ENCODE measurements at places on chromosomes 7 and 10.
A peak's percentile ranks its signal among the peaks of the same experiment; 100 is the strongest.

DNA sequence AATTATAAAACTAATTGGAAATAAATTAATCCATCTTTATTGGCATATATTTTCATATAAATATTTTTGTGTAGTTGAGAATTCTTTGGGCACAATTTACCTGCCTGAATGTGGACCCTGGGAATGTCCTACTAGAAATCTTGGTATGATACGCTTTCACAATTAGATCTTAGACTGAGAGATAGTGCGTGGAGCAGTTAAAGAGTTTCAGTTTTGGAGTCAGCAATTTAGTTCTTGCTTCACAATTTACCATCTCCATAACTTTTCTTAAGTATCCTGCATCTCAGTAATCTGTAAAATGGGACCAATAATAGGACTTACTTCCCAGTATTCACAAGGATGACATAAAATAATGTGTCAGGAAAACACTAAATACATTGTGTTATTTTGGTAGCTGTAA lies 2.0 kb downstream of the MTPN start:
- DNase-seq, result no peak

GRCh38 chr10:43093423-43094076 lies 16.7 kb downstream of the RET start:
- DNase-seq, result no peak

GRCh38 chr10:28411648-28412047 lies 108.8 kb upstream of the MPP7 start:
- no peak for DNase-seq

GRCh38 chr7:3892157-3892556 lies 591.1 kb downstream of the SDK1 start:
- no peak for DNase-seq

DNA sequence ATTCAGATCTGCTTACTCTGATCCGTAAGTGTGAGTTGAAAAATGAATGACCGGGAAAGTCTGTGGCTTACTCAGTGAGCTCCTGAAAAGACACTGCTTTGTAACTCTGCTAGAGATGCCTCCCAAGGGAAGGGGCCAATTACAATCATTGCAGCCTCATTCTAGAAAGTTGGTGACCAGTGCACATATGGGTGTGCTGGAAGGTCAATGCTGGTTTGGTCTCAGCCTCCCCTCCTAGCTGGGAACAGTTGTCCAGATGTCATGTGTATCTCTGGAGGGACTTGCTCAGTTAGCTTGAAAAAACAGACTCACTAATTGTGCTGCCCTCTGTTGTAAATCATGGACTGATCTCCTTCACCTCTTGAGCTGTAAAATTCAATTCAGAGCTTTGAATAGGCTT lies 405.0 kb downstream of the ADRA2A start:
- DNase-seq, result no peak

DNA sequence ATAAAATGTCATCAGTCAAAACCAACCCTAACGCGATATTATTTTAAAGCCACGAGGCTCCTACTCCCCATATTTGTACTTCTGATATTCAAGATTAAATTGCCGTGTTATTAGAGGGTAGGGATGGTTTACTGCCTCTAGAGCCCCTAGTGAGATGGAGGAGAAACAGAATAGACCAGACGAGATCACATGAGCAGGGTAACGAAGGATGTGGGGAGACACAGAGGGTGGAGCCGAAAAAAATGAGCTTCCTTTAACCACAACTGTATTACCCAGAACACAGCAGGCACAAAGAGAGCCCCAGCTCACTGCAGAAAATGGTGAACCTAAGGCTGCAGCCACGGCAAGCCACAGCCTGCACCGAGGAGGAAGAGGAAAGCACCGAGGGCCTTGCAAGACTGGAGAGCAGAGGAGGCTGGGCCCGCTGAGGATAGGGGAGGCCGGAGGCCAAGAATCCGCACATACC lies 14.3 kb downstream of the ZC3HAV1 start:
- peak; percentile 93 for DNase-seq

GRCh38 chr10:73907841-73908517 lies 3.0 kb upstream of the PLAU start:
- DNase-seq, result no peak

DNA sequence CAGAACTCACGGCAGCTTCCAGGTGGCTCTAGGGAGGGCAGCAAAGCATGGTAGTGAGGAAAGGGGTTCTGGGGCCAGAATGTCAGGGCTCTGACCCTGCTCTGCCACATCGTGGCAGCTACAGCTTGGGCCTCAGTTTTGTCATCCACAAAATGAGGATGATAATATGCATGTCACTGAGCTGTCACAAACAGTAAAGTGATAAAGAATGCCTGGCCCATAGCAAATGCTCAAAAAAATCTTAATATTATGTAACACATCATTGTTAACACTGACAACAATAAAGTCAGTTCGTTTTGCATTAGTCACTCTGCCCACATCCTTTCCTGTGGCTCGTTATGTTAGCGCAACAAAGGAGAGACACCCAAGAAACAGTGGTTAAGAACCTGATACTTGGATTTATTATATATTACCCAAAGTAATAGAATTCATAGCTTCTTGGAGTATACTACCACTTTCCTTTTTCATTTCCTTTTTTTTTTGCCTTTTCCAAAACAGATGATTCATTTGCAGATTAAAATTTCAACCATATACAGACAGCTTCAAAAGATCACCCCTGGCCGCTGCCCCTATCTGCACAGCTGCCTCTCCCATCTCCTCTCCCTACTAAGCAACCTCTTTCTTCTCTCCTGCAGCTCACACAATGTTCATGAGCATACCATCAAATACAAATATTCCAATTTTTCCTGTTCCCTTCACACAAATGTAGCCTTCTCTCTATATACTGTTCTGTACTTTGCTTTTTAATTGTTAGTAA lies 45.5 kb upstream of the DDC start:
- no peak for DNase-seq

DNA sequence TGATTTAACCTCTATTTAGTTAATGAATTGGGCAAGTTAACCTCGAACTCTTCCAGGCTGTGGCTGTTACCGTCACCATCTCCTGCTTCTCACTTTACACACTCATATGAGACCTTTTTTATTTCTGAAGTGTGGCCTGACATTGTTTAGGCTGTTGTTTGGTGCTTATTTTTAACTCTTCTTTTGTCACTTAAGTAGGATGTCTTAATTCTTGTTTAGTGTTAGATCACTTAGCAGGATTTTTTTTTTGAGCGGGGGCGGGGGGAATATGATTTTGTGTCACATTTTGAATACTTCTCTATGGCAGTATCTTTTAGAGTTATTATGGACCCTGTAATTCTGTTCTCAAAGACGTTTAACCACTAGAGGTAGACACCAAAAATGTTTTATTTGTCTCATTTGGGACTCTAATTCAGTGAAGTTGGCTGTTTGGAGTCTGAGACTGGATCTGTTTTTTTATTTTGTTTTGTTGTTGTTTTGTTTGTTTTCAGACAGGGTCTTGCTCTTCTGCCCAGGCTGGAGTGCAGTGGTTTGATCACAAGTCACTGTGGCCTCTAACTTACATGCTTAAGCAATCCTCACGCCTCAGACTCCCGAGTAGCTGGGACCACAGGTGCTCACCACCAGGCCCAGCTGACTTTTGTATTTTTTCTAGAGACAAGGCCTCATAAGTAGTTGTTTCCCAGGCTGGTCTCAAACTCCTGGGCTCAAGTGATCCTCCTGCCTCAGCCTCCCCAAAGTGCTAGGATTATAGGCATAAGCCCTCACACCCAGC lies 73.5 kb downstream of the CUX1 start:
- no peak for DNase-seq

- DNase-seq, result peak; percentile 50
Measured at GRCh38 chr7:27245798-27246691, 3.4 kb downstream of the EVX1 start.

DNA sequence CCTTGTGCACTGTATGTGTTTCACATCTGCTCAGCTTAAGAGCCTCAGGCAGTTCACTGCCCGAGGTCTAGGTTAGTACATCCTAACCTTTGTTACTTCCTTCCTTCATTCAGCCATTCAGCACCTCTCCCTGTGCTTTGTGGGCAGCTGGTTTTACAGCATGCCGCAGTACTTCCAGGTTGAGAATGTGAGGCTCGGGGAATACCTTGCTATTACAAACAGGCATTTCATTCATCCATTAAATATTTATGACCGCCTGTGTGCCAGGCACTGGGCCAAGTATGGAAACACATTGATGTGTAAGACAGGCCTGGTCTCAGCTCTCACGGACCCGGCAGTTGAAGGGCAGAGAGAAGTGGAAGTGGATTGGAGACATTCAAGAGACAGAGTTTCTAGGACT lies 82.4 kb downstream of the SHH start:
- DNase-seq, result no peak

- no peak for DNase-seq
Measured at GRCh38 chr7:12706900-12707536, 19.6 kb downstream of the ARL4A start.

Data from B cell (primary cell).